ENCODE measurements at places on chromosomes 6 and 20.
A peak's percentile ranks its signal among the peaks of the same experiment; 100 is the strongest.

DNA sequence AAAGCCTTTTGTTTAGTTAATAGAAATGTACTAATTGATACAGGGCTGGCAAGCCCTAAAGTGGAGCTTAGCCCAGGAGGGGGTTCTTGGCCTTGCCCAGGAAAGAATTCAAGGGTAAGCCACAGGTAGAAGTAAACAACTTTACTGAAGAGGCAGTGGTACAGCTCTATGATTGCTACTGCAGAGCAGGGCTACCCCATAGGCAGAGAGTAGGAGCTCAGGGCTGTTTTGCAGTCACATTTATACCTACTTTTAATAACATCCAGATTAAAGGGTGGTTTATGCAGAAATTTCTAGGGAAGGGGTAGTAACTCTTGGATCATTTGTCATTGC is 680.4 kb upstream of the GJE1 start:
- no peak for DNase-seq

DNA sequence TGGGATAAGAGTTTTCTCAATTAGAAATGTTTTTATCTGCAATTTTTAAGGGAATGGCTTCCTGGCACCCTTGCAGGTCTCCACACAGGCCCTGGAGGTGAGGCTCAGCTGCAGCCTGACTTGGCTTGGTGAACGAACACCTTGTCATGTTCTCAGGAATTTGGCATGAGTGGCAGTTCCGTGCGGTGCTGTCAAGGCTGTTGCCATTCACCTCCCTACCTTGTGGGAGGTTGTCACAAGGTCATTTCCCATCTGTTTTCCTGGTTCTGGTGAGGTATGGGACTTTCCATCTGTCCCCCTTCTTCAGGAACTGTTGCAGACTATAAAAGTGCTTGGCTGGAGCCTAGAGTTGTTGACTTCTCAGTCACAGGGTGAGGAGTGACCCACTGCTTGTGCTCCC is 82.9 kb downstream of the ELOVL4 start:
- DNase-seq = no peak

DNA sequence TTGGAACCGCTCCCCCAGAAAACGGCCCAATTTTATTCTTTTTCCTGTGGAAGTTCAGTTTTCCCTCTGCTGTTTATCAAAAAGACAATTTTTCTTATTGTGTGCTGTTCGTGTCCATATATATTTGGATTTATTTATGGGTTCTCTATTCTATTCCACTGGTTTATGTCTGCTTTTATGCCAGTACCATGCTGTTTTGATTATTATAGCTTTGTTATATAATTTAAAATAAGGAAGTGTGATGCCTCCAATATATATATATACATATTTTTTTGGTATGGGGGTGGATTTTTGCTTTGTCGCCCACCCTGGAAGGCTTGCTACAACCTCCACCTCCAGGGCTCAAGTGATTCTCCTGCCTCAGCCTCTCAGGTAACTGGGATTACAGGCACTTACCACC is 103.3 kb downstream of the TFAP2B start:
- no peak for DNase-seq

DNA sequence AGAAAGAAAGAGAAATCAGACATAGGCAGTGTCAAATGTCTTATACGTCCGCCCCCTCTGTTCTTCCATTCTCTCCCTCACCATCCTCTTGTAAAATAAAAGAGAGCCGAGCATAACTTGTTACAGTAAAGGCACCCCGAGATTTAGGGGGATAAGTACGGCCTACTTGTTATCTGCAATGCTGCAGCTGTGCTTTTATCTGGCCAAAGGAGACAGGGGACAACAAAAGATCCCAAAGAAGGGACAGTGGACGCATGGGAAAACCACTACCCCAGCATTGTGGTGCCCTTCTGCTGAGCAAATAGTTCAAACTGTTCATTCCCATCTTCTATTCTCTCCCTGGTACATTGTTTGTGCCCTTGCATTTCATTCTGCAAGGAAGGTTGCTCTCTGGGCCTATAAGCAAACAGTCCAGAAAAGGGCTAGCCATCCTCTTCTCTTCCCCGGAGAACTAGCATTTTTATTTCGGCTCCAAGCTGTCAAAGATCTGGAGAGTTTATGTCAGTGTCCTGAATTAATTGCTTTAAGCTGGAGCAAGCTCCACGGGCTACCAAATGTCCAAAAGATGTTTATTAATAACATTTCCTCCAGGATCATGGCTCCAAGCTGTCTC is 22.3 kb downstream of the FOXA2 start:
- no peak for DNase-seq

DNA sequence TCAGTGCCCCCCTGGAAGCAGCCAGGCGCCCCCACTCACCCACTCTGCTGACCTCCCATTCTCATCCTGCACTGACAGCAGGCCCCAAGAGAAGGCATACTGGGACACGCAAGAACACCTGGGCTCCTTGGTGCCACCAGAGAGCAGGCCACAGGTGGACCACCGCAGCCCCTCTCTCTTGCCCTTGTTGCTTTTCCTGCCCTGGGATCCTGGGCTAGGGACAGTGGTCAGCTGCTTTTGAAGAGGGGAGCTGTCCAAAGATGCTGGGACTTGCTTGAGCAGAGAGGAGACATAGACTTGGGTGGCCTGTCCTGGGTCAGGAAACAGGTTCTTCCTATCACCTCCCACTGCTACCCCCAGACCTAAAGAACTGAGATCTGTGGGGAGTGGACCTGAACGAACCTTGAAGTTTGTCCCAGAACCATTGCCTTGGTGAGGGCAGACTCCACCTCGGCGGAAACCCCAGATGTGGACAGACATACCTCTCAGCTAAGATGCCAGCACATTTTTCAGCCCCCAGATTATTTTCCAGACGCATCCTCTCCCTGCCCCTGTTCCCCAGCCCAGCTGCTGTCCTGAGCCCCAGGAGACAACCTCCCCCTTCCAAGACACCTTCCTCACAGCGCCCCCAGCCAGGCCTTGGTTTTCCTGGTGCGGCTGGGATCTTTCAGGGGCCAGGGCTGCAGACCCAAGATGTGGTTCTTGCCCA is 1.1 kb downstream of the GLP1R start:
- DNase-seq = peak; percentile 58

DNA sequence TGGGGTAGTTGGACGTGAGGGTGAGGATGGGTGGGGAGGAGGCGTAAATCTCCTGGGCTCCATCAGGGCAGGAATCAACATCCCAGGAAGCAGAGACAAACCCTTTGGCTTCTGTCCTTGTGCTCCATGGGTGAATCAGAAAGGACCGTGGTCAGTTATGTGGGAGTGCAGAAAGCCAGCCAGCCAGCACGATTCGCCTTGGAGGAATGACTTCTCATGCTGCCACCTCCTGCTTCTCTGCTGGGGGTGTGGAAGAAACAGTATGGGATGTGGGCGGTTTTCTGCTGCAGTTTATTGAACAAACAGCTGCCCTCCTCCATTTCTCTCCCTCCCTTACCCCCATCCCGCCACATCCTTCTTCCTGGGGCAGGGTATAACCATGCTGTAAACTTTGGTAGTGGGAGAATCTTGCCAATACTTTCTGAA is 214.5 kb downstream of the SOX4 start:
- DNase-seq = no peak
